Testis (tissue), 5 donors: ENCODE measurements at places on chromosomes 6 and 20. TPM values are rescaled to one million over a fixed set of nuclear protein-coding genes. Genes with fewer than 3 reads are reported as not detected.

ASIP gene
- 2.1 TPM for total RNA-seq

NMBR gene
- 1.6 TPM for total RNA-seq

RIN2 gene
- 16.0 TPM for total RNA-seq

FAM83C gene
- 0.39 TPM for total RNA-seq

ZNF165 gene
- total RNA-seq, result 9.2 TPM

FAM8A1 gene
- total RNA-seq, result 36.7 TPM

PRRT1 gene
- total RNA-seq, result 6.2 TPM

OPRL1 gene
- 6.0 TPM for total RNA-seq

PI16 gene
- total RNA-seq, result 24.7 TPM

CST5 gene
- not detected for total RNA-seq

SPTLC3 gene
- 22.6 TPM for total RNA-seq

NXT1 gene
- 48.0 TPM for total RNA-seq

EPHA7 gene
- 7.2 TPM for total RNA-seq

PLCB4 gene
- total RNA-seq, result 19.4 TPM

UST gene
- 16.0 TPM for total RNA-seq

OCSTAMP gene
- not detected for total RNA-seq

CLVS2 gene
- 0.19 TPM for total RNA-seq

MMP24 gene
- total RNA-seq, result 1.1 TPM

TFEB gene
- 5.2 TPM for total RNA-seq

SRC gene
- 143 TPM for total RNA-seq

C2 gene
- 5.1 TPM for total RNA-seq

DEFB112 gene
- total RNA-seq, result not detected

MAS1 gene
- total RNA-seq, result 0.39 TPM

EEF1A2 gene
- 15.9 TPM for total RNA-seq
